ENCODE measurements at places on chromosomes 13 and 19. TPM values are rescaled to one million over a fixed set of nuclear protein-coding genes. Genes with fewer than 3 reads are reported as not detected.

The ZNF98 gene
- total RNA-seq, result 0.47 TPM

The TRIM28 gene
- 235 TPM for total RNA-seq

The HRC gene
- 47.8 TPM for total RNA-seq

The FBXO17 gene
- total RNA-seq, result 35.4 TPM

The INSL3 gene
- total RNA-seq, result 0.68 TPM

The TGFBR3L gene
- 0.26 TPM for total RNA-seq

The ZSCAN4 gene
- total RNA-seq, result not detected

The LHB gene
- total RNA-seq, result not detected

The AMH gene
- total RNA-seq, result 1.7 TPM

The TEX29 gene
- not detected for total RNA-seq

The NLRP11 gene
- total RNA-seq, result not detected

The JSRP1 gene
- total RNA-seq, result 0.56 TPM

The DOCK9 gene
- total RNA-seq, result 32.5 TPM

The MUC16 gene
- 0.13 TPM for total RNA-seq

Data from motor neuron (in vitro differentiated cells).